ENCODE measurements at places on chromosomes 12 and 14.

- DNase-seq: no peak
These were observed 1321.5 kb upstream of the FLRT2 start for GRCh38 chr14:84208451-84208850.

DNA sequence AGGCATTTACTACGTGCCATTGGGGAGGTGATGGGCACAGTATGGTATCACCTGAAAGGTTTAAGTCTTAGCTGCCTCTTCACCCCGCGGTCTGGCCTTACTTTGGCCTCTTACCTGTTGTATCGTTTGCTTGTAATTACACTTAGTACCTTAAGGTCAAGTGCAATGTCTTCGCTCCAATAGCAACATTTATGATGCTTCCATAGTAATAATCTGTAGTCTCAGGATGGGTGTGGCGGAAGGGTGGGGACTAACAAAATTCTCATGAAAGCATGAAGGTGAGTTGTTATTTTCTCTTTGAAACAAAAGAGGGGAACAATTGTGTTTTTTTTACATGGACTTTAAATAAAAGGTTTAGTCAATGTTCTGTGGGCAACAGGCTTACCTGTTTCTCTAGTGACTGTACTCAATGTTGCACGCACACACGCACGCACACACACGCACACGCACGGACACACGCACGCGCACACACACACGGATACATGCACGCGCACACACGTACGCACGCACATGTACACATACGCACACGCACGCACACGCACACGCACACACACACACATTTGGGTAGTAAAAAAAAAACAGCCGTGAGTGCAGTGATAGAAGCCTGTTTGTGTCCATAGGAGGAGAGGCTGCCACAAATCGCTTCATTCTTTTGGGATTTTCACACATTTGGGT lies 91.4 kb downstream of the DNAH10 start:
- no peak for DNase-seq

DNA sequence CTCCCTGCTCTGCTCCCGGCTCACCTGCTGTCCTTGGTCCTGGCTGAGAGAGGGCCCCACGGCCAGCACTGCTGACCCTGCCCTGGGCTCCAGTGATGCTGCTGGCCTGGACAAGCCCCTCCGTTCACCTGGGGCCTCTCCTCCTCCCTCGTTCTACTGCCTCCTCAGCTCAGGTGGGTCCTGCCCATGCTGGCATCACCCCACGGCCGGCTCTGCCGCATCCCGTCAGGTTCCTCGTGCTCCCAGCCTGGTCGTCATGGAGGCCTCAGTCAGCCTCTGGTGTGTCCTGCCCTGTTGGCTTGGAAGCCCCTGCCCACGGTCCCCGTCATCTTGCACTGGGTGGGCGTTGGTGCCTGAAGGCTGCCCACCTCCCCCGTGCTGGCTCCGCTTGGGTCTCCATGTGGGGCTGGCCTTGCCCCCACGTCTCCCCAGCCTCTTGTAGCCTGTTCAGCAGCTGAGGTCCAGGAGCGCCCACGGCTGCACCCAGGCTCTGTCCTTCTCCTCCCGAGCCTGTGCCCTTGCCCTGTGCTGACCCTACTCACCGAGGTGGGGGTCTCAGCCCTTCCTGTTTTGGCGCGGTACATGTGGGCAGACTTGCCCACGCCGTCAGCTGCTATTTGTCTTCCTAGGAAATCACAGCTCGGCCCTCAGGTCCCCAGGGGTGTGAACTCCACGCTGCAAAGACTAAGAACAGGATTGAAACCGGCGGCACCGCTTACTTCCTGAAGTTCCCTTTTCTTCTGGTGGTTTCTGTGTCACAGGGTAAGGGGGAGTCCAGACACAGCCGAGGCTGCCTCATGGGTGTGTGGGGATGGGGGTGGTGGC lies 121.6 kb downstream of the TMEM121 start:
- no peak for DNase-seq

- no peak for DNase-seq
These were observed 188.5 kb upstream of the SYT10 start for GRCh38 chr12:33628087-33628486.

DNA sequence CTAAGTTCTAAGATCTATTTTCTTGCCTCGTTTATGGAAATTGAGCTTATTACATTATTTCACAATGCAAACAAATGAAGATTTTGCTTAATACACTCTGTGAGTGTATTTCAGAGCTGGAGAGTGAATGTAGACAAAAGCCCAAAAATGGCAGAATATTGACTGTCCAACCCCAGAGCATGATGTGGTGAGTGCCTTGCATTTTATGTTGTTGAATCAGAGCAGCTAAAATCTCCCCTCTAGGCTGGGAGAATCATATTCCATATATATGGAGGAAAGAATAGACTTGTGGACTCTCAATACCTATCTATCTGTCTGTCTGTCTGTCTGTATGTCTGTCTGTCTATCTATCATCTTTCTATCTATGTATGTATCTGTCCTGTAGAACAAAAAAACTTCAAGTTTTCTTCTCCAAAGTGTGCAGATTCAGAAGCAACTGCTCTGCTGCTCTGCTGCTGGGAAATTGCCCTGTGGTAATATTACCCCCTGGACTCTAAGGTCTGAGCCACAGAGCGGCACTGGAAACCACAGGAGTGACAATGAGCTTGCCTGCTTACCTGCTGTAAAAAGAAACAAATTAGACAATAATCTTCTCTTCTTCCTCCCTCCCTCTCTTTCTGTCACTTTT lies 209.4 kb upstream of the PRICKLE1 start:
- DNase-seq: no peak

DNA sequence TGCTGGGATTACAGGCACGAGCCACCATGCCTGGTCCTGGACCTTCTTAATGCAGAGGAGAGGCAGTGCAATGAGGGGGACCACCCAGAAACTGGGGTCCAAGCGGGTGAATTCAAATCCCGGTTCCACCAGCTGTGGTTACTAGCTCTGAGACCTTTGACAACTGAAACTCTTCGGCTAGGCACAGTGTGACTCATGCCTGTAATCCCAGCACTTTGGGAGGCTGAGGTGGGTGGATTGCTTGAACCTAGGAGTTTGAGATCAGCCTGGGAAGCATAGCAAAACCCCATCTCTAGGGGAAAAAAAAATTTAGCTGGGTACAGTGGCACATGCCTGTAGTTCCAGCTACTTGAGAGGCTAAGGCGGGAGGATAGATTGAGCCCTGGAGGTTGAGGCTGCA lies 5.0 kb upstream of the CD4 start:
- no peak for DNase-seq

GRCh38 chr12:130199581-130200390 lies 37.5 kb downstream of the FZD10 start:
- DNase-seq: no peak
